ENCODE measurements at places on chromosomes 7 and 10.

DNA sequence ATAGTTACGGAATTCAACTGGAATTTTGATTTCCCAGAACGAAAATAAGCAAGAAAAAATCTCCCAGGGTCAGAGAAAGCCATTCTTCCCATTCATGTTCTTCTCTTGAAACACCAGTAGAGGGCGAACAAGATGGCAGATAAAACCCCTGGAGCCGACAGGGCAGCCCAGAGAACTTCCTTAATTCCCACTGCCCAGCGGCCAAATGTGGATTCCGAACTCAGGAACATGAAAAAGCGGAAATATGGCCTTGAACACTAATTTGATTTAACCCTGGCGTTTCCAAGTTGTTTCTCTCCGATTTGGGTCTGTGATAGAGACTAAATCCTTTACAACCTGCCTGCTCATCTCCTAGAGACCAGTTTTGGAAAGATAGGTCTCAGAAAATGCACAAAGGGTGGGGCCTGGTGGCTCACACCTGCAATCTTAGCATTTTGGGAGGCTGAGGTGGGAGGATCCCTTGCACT, 100.7 kb upstream of the WAC start:
- peak; percentile 79 for DNase-seq

DNA sequence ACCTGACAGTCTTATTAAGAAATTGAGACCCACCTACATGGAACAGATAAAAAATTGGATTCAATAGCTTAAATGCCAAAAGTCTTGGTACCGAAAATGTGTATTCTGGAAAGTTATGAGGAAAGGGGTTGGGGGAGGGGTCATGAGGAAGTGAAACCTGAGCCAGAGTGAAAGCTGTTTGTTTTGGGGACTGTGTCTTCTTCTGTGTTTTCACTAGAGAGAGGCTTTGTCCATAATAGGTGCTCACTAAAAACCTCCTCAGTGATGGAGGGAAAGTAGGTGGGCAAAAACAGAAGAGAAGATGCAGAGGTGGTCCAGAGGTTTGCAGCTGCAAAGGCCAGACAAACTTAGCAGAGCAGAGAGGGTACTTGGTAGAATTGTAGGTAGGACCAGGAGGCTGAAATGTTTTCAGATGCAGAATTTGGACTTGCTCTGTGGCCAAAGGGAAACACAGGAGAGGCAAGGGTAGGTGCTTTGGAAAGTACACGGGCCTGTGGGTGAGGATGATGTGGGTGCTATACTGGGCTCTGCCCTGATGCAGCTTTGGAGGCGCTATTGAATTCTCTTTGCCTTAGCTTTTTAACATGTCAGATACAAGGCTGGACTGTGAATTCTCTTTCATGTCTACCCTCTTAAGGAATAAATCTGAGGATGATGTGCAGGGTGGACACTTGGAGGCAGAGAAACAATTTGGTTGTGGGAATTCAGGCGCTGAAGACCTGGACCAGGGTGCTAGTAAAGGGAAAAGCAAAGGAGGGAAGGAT, 254.6 kb downstream of the PTEN start:
- DNase-seq, result peak; percentile 67

DNA sequence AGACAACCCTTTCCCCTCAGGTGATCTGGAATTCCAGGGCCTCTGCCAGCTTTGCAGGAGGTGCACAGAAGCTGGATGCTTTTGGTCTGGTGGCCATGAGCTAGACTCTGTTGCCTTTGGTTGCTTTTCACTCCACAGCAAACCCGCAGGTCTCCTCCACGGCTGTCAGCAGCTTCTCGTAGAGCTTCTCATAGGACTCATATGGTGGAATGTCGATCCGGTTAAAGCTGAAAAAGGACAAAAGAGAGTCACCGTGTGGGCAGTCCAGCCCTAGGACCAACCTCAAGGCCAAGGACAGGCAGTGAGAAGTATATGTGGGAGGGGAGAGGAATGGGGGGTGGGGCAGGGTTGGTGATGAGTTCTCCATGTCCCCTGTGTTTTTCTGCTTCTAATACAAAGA, 113.5 kb downstream of the SMURF1 start:
- DNase-seq, result no peak

GRCh38 chr10:123213192-123213591, 59.0 kb downstream of the BUB3 start:
- no peak for DNase-seq

GRCh38 chr10:96910488-96911395, 78.6 kb downstream of the LCOR start:
- peak; percentile 56 for DNase-seq

DNA sequence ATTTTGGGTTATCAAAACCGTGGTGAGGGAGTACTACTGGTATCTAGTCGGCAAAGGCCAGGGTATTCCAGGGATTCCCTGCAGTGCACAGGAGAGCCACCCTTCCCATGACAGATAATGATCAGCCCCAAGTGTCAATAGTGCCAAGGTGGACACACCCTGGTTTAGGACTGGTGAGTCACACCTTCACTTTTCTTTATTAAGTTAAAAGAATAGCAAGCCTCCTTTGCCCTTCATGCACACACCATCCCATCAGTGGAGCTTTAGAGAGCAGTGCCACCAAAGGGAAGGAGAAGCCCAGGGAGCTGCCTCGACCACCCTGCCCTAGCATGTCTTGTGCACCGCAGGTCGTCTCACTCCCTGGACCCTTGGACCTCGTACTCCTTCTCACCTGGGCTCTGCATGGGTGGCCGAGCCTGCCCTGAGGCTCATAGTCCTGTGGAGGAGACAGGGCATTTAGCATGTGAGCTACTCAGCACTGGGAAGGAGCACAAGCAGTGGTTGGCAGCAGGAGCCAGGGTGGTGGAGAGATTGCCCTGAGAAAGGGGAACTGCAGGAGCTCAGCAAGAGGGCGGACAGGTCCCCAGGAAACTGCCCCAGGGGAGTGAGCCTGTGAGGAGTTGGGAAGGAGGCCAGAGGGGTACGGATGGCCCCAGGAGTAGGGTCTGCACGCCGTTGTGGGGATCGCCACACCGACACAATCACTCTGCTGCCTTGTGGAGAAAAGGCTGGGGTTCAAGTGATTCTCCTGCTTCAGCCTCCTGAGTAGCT, 17.4 kb downstream of the UBE2D4 start:
- DNase-seq, result no peak

DNA sequence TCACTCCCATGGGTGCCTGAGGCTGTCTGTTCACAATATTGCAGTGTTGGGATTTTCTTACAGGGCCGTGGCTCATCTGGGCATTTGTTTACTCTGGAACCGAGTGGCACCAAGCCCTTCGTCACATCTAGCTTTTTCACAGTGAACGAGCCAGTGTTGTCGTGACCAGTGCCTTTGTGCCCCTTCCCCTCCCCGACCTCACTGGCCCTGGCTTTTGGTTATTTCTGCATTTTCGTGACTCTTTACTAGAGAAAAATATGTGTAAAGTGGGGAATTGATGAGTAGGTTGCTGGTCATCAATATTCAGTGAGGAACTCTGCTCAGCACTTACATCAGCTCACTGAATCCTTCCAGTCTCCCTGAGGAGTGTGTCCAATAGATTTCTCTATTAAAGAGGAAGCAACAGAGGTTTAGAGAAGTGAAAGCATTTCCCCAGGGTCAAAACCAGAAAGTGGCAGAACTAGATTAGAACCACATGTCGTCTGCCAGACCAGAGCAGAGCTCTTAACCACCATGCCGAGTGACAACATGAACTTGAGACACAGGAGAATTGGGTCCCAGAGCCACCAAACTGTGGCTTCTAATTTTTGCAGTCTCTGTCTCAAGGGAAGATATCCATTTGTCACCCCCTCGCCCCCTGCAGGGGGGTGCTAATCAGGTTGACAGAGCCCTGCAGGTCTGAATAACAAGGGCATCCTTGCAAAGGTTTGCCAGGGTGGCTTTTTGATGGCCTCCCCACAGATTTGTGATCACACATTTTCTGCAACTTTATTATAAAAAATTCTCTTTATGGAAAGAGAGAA, 125.3 kb downstream of the CHN2 start:
- peak; percentile 44 for DNase-seq

DNA sequence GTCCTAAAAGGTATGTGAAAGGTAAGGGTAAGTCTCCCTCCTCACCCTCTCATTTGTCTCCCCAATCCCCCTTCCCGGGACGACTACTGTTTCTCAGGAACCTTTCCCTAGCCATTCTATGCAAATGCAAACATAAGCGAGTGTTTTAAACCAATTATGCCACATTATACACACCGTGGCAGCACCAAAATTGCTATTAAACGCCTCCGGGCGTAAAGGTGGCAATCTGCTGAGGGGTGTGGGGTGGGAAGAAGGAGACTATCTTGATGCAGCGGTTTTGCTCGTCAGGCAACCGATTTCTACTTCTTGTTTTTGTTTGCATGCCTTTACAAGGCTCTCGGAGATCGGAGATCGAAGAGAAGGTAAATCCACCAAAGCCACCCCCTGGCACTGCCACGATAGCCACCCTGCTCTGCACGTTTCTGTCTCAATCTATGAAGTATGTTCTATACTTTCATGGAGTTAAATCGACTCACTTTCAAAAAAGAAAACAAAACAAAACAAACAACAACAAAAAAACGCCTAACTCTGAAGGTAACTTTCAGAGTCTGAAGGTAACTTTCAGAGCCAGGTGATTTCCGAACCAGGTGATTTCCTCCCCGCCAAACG, 46.0 kb upstream of the CDK1 start:
- no peak for DNase-seq

DNA sequence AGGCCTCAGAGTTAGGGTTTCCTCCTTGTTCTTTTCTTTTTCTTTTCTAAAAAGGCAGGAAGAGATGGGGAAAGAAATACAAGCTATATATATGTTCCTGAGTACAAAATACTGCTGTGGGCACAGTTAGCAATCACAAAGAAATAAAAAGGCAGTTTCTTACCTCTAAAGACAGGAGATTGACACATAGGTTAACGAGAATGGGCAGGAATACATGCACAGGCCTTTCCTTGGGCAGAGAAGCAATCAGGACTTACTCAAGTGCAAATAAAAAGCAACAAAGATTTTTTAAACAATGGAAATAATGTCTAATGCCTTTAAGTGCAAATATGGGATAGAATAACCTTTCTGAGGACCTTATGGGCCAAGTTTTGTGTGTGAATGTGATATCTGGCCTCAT, 119.5 kb upstream of the AGK start:
- DNase-seq, result no peak

DNA sequence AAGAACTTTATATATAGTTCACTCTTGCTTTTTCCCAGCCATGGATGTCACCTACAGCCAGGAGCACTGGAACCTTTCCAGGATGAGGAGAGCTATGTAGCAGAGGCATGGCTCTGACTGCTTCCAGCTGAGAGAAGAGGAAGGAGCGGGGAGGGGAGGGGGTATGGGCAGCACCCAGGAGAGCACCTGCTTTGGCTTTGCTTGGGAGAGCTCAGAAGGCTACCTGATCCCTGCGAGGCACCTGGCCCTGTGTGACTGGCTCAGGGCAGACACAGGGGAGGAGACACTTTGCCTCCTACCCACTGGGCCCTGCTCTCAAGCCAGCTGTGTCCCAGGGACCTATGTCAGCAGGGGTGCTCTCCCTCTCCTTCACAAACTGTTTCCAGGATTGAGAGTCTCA, 67.1 kb downstream of the HK1 start:
- no peak for DNase-seq

- DNase-seq, result no peak
Measured at GRCh38 chr10:132011024-132011423, 29.3 kb upstream of the BNIP3 start.

- no peak for DNase-seq
Measured at GRCh38 chr7:115731796-115732471, 298.6 kb downstream of the TFEC start.

DNA sequence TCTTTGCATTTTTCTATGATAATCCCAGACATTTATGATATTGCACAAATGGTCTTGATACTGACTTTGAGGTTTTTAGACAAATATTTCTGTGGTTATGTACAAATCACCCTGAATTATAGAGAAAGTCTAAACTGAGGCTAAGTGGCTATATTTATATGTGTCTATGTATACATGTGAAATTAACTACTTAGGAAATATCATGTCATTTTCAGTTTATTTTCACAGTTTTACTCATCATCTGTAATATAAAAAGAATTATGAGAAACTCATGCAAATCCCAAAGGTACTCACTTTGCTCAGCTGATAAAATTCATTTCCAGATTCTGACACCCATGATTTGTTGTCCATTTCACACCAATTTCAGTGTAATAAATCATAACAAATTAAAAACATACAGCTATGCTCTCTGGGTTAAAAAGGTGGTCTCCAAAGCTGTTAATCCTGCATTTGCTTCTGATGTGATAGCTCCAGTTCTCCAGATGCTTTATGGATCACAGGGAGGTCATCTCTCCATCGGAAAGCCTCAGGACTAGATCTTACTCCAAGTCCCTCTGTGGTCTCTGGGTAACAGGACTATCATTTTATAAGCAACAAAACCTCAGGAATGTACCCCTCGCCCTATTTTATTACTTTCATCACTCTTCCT, 673.9 kb downstream of the PARD3 start:
- no peak for DNase-seq

GRCh38 chr7:27134392-27134791, 3.8 kb upstream of the HOXA4 start:
- DNase-seq, result peak; percentile 43

DNA sequence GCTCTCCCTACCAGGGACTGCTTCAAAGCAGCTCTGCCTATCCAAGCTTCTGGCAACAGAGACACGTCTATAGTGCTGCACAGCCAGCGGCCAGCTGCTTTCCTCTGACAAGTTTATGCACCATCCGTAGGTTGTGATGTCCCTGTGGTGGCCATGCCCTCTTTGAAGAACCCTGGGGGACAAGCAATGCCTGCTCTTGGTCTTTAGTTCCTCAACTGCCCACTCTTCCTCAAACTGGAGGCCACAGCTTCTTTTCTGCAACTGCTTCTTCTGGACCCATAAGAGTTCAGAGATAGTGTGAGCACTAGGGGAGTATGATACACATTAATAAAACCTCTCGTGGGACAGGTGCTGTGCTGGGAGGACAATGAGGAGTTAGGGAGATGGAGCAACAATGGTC, 164.9 kb downstream of the ELMO1 start:
- no peak for DNase-seq

DNA sequence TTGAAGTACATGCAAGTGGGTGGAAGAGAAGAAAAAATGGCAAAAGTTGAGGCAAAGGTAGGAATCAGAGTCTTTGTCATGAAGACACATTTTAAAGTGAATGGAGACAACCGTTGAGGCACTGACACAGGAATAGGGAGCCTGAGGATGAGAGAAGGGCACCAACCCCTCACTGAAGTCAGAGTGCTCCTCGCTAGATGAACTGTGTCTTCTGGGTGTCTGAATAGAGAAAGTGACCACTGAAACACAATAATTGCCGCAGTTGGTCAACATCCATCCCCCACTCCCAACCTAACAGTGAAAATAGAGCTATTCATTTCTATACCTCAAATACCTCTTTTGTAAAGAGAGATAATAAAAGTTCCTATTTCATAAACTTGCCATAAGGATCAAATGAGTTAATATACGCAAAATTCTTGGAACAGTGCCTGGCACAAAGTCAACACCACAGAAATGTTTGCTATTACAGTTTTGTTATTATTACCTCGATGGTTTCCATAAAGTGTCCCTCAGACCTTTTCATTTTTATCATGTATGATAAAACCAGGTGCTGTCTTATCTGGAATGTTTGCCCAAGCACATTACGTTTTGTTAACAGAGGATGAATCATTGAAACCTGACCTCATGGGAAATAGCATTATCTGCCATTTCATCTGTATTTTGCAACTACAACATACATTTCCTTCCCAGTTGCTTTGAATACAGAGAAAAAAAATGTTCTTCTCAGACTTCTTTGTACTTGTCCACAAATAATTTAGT, 61.8 kb upstream of the SP4 start:
- no peak for DNase-seq

All from SK-MEL-5 (cell line).